ENCODE measurements at places on chromosomes 7 and 10.
A peak's percentile ranks its signal among the peaks of the same experiment; 100 is the strongest.

DNA sequence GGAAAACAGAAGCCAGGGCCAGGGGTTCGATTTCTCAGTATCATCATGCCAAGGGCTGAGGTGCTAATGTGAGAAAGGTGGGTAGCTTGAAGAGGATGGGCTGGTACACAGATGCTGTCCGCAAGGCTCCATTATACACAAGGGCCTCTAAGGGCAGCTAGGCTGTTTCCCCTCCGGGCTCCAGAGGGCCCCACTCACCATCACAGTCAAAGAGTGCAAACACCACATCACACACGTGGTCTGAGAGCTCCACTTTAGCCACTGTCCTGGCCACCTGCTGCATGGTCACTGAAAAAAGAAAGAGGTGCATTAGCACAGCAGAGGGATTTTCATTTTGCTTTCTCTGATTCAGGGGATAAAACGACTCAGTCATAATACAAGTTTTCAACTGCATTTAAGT lies 20.9 kb upstream of the DNAJB12 start:
- no peak for DNase-seq

- peak; percentile 73 for DNase-seq
Measured at GRCh38 chr7:71486856-71487628, 355.1 kb downstream of the GALNT17 start.

DNA sequence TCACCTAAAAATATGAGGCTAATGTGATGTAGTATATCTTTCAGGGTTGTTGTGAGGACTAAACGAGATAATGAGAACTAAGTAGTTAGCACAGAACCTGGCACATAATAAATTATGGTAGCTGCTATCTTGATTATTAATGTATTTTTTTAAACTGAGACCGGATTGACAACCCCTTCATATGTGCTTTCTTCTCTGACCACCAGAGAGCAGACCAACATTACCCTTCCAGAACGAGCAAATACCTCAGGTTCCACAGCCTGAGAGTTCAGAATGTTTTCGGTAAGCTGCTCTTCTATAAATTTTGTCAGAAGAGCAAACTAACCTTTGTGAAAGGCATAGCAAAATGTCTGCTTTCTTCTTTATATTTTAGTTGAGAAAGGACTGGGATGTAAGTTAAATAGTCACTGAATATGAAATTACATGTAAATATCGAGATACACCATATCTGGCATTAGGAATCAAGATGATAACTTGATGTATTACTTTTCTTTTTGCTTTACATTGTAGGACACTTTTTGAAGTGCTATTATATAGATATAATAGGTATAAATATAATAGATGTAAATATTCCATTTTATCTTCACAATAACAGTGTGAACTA lies 13.6 kb upstream of the BPGM start:
- DNase-seq: peak; percentile 32

DNA sequence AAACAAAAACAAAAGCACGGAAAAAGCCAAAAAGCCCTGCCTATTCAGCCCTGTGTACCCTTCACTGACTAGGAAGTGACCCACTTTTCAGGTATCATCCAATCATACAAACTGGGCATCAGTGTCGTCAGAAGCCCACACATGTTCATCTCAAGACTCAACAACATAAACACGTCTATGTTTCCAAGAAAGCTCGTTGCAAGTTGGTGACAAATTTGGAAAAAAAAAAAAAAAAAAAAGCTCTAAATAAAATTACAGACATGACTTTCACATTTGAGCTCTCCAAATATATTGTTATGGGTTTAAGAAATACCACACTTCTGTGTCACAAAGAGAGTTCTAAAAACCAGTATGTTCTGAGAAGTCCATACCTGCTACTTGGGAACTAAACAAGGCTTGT lies 204.7 kb upstream of the KLF14 start:
- no peak for DNase-seq

- no peak for DNase-seq
Measured at GRCh38 chr10:32190890-32191491, 134.8 kb upstream of the KIF5B start.

DNA sequence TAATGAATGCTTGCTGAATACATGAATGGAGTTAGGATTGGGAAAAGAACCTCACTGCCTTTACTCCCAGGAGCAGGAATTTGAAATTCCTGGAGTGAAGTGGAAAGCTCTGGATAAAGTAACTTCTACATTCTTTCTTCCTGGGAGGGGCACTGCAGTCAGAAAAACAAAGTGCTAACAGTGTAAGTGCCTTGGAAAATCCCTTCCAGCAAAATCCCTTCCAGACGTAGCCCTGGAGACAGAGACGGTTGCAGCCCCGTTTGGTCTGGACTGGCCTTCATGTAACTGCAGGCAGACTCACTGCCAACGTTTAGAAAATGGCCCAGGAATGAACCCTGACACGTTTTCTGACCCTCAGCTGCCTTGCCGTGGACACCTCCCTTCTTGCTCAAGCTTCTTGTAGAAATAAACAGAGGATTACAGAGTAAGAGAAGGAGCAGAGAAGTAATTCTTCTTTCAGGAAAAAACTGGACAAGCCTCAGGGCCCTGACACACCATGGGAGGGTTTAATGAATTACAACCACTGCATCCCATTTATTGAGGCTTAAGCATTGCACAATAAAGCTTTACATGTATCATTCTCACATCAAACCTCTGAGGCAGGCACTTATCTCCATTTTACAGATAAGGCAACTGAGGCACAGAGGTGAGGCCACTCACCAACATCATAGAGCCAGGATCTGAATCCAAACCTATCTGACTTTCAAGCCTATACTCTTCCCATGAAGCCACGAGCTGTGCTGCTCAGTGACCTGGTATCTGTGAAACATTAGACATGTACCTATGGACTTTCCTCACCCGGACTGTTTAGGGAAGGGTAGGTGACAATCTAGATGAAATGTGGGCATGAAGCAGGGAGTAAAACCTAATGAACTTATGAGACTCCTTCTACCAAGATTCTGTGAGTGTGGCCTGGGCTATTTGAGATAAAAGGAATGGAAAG lies 7.8 kb downstream of the ITPRIP start:
- peak; percentile 80 for DNase-seq

DNA sequence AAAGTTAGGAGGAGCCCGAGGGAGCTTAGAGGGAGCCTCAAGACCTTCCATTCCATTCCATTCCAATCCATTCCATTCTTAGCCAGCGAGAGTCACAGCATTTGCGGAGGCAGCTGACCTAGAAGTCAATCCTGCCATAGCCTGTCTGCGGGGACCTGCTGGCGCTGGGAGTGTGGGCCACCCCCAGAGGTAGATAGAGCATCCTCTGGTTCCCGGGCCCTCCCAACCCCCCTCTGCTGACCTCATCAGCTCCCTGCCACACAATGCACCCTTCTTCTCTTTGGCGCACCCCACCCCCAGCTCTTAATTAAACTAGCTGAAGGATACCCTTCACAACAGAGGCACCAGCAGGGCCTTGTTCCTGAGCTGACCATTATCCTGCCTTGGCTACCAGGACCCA lies 152.5 kb upstream of the ZMIZ1 start:
- DNase-seq: no peak

GRCh38 chr10:5659702-5660528 lies 6.5 kb downstream of the ASB13 start:
- peak; percentile 36 for DNase-seq

- peak; percentile 56 for DNase-seq
Measured at GRCh38 chr10:60230892-60231291, 158.8 kb downstream of the ANK3 start.

DNA sequence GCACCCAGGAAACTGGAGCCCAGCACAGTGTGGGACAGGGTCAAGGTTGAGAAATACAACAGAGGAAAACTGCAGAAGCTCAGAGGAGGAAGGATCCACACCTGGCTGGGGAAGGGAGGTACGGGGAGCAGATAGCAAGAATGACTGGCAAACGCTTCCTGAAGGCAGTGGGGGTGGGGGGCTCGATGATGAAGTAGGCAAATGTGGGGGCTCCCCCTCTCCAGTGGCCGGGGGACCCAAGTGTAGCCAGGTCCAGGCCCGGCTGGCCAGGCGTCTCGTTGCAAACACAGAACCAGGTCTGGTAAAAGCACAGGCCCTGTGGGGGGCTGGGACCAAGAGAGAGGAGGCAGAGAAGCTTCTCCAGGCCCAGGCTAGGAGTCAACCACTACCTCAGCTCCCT lies 7.7 kb downstream of the CHST15 start:
- DNase-seq: no peak

DNA sequence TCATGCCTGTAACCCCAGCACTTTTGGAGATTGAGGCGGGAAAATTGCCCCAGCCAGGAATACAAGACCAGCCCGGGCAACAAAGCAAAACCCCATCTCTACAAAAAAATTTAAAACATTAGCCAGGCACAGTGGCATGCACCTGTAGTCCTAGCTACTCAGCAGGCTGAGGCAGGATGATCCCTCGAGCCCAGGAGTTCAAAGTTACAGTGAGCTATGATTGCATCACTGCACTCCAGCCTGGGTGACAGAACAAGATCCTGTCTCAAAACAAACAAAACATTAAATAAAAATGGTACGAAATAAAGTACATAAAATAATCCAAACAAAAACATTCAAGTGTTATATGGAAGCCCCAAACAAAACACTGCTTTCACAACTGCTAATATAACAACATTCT lies 125.0 kb downstream of the SNX13 start:
- DNase-seq: no peak

- no peak for DNase-seq
Measured at GRCh38 chr7:26097837-26098668, 53.9 kb upstream of the NFE2L3 start.

- DNase-seq: no peak
Measured at GRCh38 chr7:52712938-52713337, 322.5 kb upstream of the POM121L12 start.

DNA sequence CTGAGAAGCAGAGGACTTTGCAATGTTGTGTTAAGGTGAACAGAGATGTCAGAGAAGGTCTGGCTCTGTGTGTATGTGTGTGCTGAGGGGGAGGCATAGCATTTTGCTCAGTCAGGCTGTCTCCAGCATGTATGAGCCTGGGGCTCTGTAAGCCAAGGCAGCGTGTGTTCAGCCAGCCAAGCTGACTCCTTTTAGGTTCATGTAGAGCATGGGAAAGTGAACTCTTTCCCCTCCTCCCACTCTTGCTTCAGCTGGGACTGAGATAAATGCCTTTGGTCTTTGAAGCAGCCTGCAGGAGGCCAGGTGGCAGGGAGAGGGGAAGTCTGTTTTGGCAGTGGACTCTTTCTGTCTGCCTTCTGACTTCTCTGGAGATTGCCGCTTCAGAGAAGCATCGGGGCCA lies 3.8 kb downstream of the SFXN2 start:
- peak; percentile 60 for DNase-seq

- no peak for DNase-seq
Measured at GRCh38 chr10:119398996-119399395, 143.5 kb downstream of the RGS10 start.

DNA sequence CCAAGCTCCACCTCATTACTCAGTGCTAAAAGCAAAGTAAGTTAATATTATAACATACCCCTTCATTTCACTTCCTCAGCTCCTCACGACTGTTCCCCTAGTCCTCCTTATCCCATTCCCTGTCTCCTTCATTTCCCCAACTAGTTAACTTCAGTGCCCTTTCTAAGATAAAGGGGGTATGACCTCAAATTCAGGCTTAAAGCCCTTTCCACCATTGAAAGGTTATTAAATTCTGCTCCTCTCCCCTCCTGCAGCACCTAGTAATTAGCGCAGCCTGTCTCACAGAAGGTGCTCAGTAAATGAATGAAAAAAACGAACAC lies 1.0 kb downstream of the CRPPA start:
- no peak for DNase-seq

GRCh38 chr10:67261300-67261797 lies 335.5 kb downstream of the LRRTM3 start:
- DNase-seq: no peak

- DNase-seq: no peak
Measured at GRCh38 chr7:52794621-52795020, 240.8 kb upstream of the POM121L12 start.

DNA sequence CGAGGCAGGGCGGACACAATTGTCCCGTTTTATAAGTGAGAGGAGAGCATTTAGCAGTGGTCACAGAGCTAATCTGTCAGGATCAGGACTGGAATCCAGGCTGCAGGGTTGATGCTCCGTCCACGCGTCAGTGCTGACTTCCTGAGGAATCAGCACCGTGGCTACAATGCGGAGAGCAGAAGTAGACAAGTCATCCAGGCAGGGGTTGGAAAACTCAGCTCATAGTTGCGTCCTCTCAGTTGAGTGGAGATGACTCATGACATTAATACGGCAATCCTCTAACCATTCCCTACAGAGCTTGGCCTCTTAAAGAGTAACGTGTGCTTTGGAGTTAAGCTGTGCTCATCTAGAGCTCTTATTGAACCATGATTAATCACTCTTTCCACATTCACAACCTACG lies 17.1 kb upstream of the HTR5A start:
- DNase-seq: no peak

DNA sequence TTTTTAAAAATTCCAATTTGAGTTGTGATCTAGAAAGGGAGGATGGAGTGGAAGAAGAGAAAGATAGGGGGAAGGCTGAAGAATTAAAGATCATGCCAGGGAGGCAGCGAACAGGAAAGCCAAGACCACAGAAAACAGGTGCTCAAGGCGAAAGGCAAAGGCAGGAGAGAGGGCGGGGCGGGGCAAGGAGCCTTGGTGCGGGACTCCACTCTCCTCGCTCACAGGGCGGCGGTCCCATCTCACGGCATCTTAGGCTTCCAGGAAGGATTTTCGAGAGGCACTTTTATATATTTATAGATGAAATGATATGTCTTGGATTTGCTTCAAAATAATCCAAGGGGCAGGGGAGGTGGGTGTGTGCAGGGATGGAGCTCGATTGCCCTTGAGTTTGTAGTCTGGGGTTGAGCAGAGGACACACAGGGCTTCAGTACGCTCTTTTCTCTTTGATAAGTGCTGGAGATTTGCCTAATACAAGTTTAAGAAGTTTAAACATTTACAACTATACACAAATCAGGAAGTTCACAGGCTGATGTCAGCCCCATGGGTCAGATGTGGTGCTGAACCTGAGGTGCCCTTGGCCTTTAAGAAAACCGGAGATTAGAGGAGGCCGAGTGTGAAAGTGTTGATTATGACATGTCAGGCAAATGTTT lies 161.1 kb downstream of the PRKAG2 start:
- DNase-seq: no peak

GRCh38 chr7:116601426-116601825 lies 70.6 kb upstream of the MET start:
- no peak for DNase-seq

DNA sequence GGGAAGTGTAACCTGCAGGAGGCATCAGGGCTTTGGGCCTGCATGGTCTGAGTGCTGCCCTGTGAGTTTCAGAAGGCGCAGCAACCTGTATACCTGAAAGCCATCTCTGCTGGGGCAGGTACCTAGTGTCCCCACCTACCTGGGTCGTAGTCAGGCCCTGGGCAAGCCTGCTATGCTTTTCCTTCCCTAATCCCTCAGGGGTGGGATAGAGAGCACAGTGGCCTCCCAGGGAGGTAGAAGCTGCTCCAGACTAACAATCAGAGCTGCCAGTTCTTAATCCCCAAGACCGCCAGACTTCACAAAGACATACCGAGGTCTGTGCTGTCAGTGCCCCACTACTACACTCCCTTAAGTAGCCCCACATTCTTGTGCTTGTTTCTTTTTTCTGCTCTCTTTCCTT lies 52.0 kb downstream of the PTEN start:
- DNase-seq: no peak

GRCh38 chr7:137135654-137136350 lies 207.7 kb downstream of the PTN start:
- DNase-seq: no peak

- DNase-seq: no peak
Measured at GRCh38 chr7:45350896-45351295, 193.3 kb downstream of the RAMP3 start.

All from astrocyte (in vitro differentiated cells and primary cell).